ENCODE measurements at places on chromosomes 7 and 10. TPM values are rescaled to one million over a fixed set of nuclear protein-coding genes. Genes with fewer than 3 reads are reported as not detected.

Gene NEUROD6
- total RNA-seq, result not detected

Gene PLCE1
- 39.7 TPM for total RNA-seq

Gene ITIH5
- not detected for total RNA-seq

Gene CDHR3
- total RNA-seq, result 6.5 TPM

- no peak for DNase-seq
- H3K4me1 ChIP-seq, result no peaks in the 10 kb centered on the region
- H3K27ac ChIP-seq, result no peak overlapping the region
- no peaks in the 10 kb centered on the region for H3K36me3 ChIP-seq
- H3K4me3 ChIP-seq, result no peak overlapping the region
Observed at GRCh38 chr10:28785018-28785417, 107.7 kb downstream of the BAMBI start.

GRCh38 chr10:132677473-132678227, 108.3 kb downstream of the NKX6-2 start:
- no peak overlapping the region for H3K4me3 ChIP-seq
- no peaks in the 10 kb centered on the region for H3K36me3 ChIP-seq
- DNase-seq, result no peak
- peaks cover 4% of the 10 kb centered on the region for H3K4me1 ChIP-seq

DNA sequence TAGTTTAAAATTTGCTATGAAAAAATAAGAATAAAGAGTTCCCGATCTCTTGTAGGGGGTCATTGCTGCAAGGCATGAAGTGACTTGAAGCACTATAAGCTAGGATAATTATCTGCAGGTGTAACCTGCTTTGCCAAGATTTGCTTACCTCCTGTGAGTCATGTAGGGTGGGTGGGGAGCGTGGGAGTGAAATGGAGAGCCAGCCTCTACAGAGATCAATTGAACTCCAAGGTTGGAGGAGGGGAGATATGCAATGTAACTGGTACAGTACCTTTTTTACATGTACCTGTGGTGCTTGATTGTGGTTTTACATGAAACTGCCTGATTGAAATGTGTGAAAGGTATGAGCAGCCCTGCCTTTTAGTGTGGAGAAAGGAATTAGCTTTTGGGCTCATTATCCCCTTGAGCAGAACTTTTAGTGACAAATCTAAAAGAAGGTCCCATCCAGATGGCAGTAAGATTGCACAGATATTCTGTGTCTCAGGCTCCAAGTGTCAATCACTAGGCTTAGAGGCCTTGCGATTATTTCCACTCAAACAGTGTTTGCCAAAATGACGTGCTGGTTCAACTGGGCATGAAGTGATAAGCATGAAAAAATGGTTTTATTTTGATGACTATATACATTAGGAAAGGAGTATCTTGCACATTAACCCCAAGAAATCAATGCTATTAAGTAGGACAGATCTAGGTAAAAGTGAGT, 138.6 kb upstream of the GRB10 start:
- no peaks in the 10 kb centered on the region for H3K36me3 ChIP-seq
- no peak overlapping the region for H3K27ac ChIP-seq
- H3K27me3 ChIP-seq, result no peaks in the 10 kb centered on the region
- no peaks in the 10 kb centered on the region for H3K4me1 ChIP-seq

DNA sequence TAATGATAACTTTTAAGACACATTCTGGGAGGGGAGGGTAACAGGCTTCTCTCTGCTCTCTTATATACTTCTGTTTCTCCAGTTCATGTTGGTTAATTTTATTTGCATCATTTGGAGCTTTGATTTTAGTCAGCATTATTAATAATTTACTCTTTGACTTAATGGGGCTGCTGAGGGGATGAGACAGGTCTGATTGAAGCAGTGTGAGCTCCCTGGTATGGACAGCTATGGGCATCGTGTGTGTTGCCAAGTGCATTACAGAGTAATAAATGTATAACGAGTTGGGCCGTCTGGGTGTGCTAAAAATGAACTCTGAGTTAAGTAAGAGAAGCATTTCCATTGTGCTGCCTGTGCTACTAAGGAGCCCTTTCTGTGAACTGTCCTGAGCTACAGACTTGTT, 31.7 kb upstream of the IKZF1 start:
- no peaks in the 10 kb centered on the region for H3K27me3 ChIP-seq
- no peak overlapping the region for H3K27ac ChIP-seq
- no peaks in the 10 kb centered on the region for H3K4me1 ChIP-seq
- no peaks in the 10 kb centered on the region for H3K36me3 ChIP-seq

DNA sequence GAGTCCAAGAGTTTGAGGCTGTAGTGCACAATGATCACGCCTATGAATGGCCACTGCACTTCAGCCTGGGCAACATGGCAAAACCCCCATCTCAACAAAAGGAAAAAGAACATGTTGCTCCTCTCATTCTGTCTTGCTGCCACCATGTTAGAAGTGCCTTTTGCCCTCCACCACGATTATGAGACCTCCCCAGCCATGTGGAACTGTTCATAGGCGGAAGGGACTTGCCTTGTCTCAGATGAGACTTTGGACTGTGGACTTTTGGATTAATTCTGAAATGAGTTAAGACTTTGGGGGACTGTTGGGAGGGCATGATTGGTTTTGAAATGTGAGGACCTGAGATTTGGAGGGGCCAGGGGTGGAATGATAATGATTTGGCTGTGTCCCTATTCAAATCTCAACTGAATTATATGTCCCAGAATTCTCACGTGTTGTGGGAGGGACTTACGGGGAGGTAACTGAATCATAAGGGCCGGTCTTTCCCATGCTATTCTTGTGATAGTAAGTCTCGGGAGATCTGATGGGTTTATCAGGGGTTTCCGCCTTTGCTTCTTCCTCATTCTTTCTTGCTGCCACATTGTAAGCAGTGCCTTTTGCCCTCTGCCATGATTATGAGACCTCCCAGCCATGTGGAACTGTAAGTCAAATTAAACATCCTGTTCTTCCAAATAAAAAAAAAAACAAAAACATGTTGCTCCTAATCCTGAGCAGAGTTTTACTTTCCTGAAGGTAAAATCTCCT, 22.3 kb downstream of the DLG5 start:
- no peak for DNase-seq
- no peaks in the 10 kb centered on the region for H3K27me3 ChIP-seq
- no peak overlapping the region for H3K27ac ChIP-seq
- H3K4me3 ChIP-seq, result no peak overlapping the region
- H3K36me3 ChIP-seq, result no peaks in the 10 kb centered on the region

- no peak overlapping the region for H3K4me3 ChIP-seq
- H3K36me3 ChIP-seq, result peaks cover 2% of the 10 kb centered on the region
- H3K27ac ChIP-seq, result no peak overlapping the region
- DNase-seq, result no peak
- H3K4me1 ChIP-seq, result peaks cover 13% of the 10 kb centered on the region
Observed at GRCh38 chr7:1724118-1724910, 54.2 kb downstream of the ELFN1 start.

GRCh38 chr7:108525985-108526767, at the start of gene PNPLA8:
PNPLA8 (minus strand) TSS chr7:108526135; CDS start chr7:108515491, 10,644 bp downstream.
- DNase-seq, result peak; percentile 99
- H3K27ac ChIP-seq, result peak within 1 kb of the TSS; percentile 97
- H3K4me3 ChIP-seq, result peak within 1 kb of the TSS; percentile 93
- H3K4me1 ChIP-seq, result peaks cover 18% of the 10 kb centered on the region
- no peaks in the 10 kb centered on the region for H3K27me3 ChIP-seq

GRCh38 chr10:117448802-117449201, 73.6 kb upstream of the PDZD8 start:
- H3K4me3 ChIP-seq, result no peak overlapping the region
- no peak for DNase-seq
- no peaks in the 10 kb centered on the region for H3K4me1 ChIP-seq
- H3K27ac ChIP-seq, result no peak overlapping the region

Measured in Panc1 (cell line).